ENCODE measurements at places on chromosomes 11 and 22. TPM values are rescaled to one million over a fixed set of nuclear protein-coding genes. Genes with fewer than 3 reads are reported as not detected.

Gene RAB3IL1
- total RNA-seq, result 8.3 TPM

DNA sequence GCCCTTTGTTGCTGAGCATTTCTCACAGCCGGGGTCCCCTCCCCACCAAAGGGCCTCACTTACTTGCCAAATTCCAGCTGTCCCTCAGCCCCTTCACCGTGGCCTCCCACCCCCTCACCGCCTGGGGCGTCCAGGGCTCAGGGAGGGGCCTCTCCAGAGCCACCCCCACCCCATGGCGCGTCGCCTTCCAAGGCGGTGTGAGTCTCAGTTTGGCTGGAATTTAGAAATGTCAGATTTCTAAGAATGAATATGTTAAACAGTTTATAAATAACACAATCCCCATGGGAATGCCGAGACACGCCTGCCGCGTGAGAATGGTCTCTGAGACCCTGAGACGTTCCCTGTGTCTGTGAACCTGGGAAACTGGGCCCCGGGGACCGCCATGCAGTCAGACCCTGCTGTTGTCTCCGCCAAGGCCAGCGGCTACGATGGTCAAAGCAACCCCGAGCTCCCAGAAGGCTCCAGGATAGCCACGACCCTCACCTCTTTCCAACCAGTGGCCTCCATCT is 28.9 kb downstream of the CELSR1 start:
- no peaks in the 10 kb centered on the region for H3K36me3 ChIP-seq
- no peak for DNase-seq
- H3K27me3 ChIP-seq, result no peaks in the 10 kb centered on the region
- no peaks in the 10 kb centered on the region for H3K4me1 ChIP-seq
- no peak overlapping the region for H3K4me3 ChIP-seq

GRCh38 chr11:64040684-64041322 is 5.1 kb downstream of the FLRT1 start:
- H3K27me3 ChIP-seq, result no peaks in the 10 kb centered on the region
- peak; percentile 67 for DNase-seq
- H3K36me3 ChIP-seq, result no peaks in the 10 kb centered on the region
- H3K27ac ChIP-seq, result no peak overlapping the region

- no peak overlapping the region for H3K27ac ChIP-seq
- H3K4me3 ChIP-seq, result no peak overlapping the region
- no peaks in the 10 kb centered on the region for H3K36me3 ChIP-seq
- no peaks in the 10 kb centered on the region for H3K27me3 ChIP-seq
- no peaks in the 10 kb centered on the region for H3K4me1 ChIP-seq
- DNase-seq, result no peak
These were observed 82.9 kb downstream of the MIAT start for GRCh38 chr22:26740253-26740652.

GRCh38 chr22:44086271-44087088 is 62.4 kb downstream of the PARVB start:
- no peaks in the 10 kb centered on the region for H3K36me3 ChIP-seq
- H3K4me3 ChIP-seq, result no peak overlapping the region
- no peak for DNase-seq

DNA sequence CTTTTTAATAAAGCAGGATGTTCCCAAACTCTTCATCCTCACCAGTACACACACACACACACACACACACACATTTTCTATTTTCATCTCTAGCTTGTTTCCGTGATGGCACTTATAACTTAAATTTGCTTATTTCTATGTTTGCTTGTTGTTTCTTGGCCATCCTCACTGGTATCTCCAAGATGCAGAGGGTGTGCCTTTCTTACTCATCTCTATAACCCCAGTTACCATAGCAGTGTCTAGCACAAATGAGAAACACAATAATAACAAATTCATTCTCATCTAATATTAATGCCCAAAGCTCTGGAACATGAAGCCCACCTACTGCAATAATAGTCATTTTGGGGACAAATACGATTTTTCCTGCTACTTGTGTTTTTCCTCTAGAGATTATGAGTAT is 156.3 kb downstream of the GRM5 start:
- no peak for DNase-seq
- no peak overlapping the region for H3K4me3 ChIP-seq
- H3K27me3 ChIP-seq, result no peaks in the 10 kb centered on the region

Gene PNPLA5
- not detected for total RNA-seq

DNA sequence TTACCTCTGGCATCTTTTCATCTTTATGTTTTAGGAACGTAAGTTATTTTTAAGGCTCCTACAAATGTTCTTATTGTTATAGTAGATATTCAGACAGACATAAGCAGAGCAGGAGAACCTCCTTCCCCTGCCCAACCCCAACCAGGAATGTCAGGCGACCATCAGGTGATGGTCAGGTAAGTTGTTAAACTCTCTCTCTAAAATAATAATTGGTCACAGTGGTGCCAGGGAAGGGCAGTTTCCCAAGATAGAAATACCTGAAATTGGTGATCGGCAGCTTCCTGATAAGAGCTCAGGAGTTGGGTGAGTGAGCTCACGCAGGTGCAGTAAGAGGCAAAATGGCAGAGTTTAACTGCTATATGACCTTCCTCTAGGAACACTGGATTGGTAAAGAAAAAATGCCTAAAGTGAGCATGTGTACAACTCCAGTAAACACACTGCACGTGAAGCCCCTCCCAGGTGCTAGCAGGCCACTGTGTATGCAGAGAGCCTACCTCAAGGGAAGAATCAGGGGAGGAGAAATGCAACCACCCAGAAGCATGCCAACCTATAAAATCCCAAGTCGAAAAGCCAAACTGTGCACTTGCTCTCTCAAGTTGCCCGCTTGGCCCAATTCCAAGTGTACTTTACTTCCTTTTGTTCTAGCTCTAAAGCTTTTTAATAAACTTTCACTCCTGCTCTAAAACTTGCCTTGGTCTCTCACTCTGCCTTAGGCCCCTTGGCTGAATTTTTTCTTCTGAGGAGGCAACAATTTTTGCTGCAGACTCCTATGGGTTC is 273.9 kb downstream of the SBF2 start:
- H3K27me3 ChIP-seq, result no peaks in the 10 kb centered on the region
- H3K36me3 ChIP-seq, result no peaks in the 10 kb centered on the region
- no peak overlapping the region for H3K4me3 ChIP-seq
- peaks cover 18% of the 10 kb centered on the region for H3K4me1 ChIP-seq

Gene C11orf16
- not detected for total RNA-seq

- H3K27ac ChIP-seq, result no peak overlapping the region
- no peaks in the 10 kb centered on the region for H3K27me3 ChIP-seq
- no peaks in the 10 kb centered on the region for H3K36me3 ChIP-seq
- no peaks in the 10 kb centered on the region for H3K4me1 ChIP-seq
These were observed 27.0 kb upstream of the TSPAN18 start for GRCh38 chr11:44699497-44700408.

DNA sequence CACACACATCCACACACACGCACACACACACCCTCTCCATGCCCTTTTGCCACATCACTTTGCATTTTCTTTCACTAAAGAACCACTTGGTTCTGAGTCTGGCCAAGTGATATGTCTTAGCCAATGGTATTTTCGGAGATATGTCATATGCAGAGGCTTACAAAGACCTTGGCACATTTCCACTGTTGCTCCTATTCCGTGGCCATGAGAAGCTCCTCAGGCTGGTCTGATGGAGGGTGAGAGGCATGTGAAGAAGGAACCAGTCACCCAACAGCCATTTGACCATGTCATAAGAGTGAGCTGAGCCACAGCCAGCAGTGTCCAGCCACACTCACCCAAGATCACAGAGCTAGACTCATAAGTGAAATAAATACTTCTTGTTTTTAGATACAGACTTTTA is 212.6 kb upstream of the NAV2 start:
- H3K4me1 ChIP-seq, result no peaks in the 10 kb centered on the region
- H3K27me3 ChIP-seq, result no peaks in the 10 kb centered on the region
- H3K4me3 ChIP-seq, result no peak overlapping the region
- DNase-seq, result no peak

Gene HBG1
- total RNA-seq, result not detected

DNA sequence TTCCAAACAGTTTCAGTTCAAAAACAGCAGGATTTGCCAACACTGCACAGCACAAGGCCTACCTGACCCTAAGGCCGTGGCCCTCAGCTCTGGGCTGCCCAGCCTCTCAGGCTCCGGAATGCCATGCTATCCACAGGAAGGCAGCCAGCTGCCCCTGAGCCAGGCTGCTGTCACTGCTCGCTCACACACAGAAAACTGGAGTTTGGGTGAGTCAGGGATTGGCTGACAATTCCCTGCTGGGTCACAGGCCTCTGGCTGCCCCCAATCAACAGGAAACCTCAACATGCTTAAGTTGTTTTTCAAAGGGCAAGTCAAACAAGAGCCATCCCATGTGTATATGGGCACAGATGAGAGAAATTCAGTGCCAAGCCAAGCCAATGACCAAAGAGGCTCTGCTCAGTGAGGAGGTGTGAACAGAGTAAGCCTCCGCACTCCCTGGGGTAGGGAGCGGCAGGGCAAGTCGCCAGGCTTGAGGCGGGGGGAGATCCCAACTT is 50.2 kb downstream of the RPL27A start:
- peak overlapping the region; percentile 58 for H3K27ac ChIP-seq
- no peak for DNase-seq
- no peak overlapping the region for H3K4me3 ChIP-seq
- H3K4me1 ChIP-seq, result peaks cover 31% of the 10 kb centered on the region
- no peaks in the 10 kb centered on the region for H3K27me3 ChIP-seq

Gene SESN3
- total RNA-seq, result 29.2 TPM

Gene OR2AT4
- not detected for total RNA-seq

GRCh38 chr22:42436404-42436803 is 4.2 kb upstream of the NFAM1 start:
- no peaks in the 10 kb centered on the region for H3K27me3 ChIP-seq
- H3K4me1 ChIP-seq, result no peaks in the 10 kb centered on the region
- no peak overlapping the region for H3K4me3 ChIP-seq
- no peak for DNase-seq
- no peak overlapping the region for H3K27ac ChIP-seq

DNA sequence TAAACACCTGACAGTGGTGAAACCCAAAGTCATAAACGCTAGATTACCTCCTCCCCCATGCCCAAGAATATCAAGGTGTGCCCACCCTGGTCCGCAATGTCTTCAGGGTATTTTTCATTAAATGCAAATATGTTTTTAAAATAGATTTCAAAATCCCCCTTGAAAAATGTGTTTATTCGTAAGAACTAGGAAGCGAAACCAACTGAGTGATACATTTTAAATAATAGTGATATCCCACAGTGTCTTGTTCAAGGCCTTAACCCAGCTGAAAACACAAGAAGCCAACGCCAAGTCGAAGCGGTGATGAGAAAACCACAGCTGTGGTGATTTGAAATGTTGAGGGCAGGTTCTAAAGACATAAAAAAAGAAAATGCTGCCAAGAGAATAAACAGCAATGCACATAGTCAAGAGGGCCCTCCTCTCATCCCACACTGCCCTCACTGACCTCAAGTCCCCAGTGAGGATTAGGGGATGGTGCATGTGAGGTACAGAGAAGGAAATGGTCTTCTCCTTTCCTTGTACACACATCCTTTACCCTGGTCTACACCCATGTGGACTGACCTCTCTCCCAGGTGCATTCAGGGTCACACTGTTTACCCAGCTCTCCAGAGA is 25.5 kb downstream of the KCNJ1 start:
- H3K4me3 ChIP-seq, result no peak overlapping the region
- H3K27ac ChIP-seq, result no peak overlapping the region
- H3K4me1 ChIP-seq, result peaks cover 1% of the 10 kb centered on the region
- no peak for DNase-seq

GRCh38 chr11:576811-577610 is 741 bp downstream of the PHRF1 start:
- peak overlapping the region; percentile 100 for H3K4me3 ChIP-seq
- peaks cover 31% of the 10 kb centered on the region for H3K4me1 ChIP-seq
- no peaks in the 10 kb centered on the region for H3K36me3 ChIP-seq
- H3K27me3 ChIP-seq, result no peaks in the 10 kb centered on the region
- no peak for DNase-seq
- H3K27ac ChIP-seq, result peak overlapping the region; percentile 63

GRCh38 chr11:130071211-130071712 is 1.6 kb downstream of the APLP2 start:
- peak overlapping the region; percentile 36 for H3K27ac ChIP-seq
- H3K4me1 ChIP-seq, result peaks cover 54% of the 10 kb centered on the region
- no peaks in the 10 kb centered on the region for H3K27me3 ChIP-seq
- H3K4me3 ChIP-seq, result peak overlapping the region; percentile 99
- no peaks in the 10 kb centered on the region for H3K36me3 ChIP-seq
- DNase-seq, result no peak

- no peak for DNase-seq
- no peak overlapping the region for H3K27ac ChIP-seq
- no peaks in the 10 kb centered on the region for H3K4me1 ChIP-seq
- H3K4me3 ChIP-seq, result no peak overlapping the region
- H3K36me3 ChIP-seq, result no peaks in the 10 kb centered on the region
These were observed 101.7 kb upstream of the LMO1 start for GRCh38 chr11:8365216-8365941.

GRCh38 chr11:8693010-8693551 is 10.5 kb downstream of the RPL27A start:
- peaks cover 7% of the 10 kb centered on the region for H3K36me3 ChIP-seq
- H3K27me3 ChIP-seq, result no peaks in the 10 kb centered on the region
- H3K4me1 ChIP-seq, result peaks cover 6% of the 10 kb centered on the region
- H3K27ac ChIP-seq, result no peak overlapping the region
- H3K4me3 ChIP-seq, result no peak overlapping the region

DNA sequence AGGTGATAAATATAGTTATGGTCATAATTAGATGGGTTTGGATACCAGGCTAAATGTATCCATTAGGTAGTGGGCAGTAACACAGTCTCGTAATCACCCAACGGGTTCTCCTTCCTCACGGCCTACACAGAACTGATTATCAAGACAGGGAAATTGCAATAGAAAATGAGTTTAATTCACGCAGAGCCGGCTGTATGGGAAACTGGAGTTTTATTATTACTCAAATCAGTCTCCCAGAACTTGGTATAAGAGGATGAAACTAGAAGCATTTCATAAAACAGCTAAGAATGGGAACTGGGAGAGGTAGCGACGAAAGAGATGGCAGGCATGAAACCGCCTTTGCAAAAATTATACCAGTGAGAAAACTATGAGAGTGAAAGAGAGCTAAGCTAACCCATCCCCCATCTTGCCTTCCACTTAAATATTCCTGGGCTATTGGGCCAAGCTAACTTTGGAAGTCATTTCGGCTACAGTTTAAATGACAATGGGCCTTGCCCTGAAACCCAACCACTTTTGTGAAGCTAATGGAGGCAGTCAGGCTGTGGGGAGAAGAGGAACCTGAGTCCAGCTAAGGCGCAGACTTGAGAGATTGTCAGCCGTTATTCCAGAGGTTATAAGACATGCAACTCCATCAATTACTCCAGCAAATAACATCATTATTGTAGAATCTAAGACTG is 29.6 kb downstream of the CTSC start:
- H3K27me3 ChIP-seq, result no peaks in the 10 kb centered on the region
- no peak overlapping the region for H3K4me3 ChIP-seq
- H3K4me1 ChIP-seq, result no peaks in the 10 kb centered on the region
- H3K36me3 ChIP-seq, result no peaks in the 10 kb centered on the region
- DNase-seq, result no peak

Gene OR4A15
- not detected for total RNA-seq
